Stimulated activated naive CD8-positive, alpha-beta T cell treated with anti-CD3 and anti-CD28 coated beads, Interleukin-15, amount 100 ng/mL, for 72 hours (primary cell): ENCODE measurements at places on chromosomes 3 and 15.
A peak's percentile ranks its signal among the peaks of the same experiment; 100 is the strongest.

DNA sequence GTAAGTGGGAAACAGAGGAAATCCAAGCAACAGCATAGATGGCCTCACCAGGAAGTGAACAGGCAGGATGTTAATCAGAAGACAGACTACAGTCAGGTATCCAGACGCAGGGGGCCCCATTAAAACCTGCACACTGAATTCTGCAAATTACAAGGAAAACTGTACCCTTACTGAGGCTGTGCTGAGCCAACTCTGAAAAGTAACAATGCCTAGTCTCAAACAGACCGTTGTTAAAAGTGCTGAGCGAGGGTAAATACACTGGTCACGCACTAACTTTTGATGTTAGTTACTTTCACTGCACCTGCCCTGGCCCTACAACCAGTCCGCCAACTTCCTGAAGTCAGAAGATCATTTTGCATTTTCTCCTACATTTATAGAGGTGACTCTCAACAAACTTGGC is 1.0 kb downstream of the TAMM41 start:
- DNase-seq = no peak

DNA sequence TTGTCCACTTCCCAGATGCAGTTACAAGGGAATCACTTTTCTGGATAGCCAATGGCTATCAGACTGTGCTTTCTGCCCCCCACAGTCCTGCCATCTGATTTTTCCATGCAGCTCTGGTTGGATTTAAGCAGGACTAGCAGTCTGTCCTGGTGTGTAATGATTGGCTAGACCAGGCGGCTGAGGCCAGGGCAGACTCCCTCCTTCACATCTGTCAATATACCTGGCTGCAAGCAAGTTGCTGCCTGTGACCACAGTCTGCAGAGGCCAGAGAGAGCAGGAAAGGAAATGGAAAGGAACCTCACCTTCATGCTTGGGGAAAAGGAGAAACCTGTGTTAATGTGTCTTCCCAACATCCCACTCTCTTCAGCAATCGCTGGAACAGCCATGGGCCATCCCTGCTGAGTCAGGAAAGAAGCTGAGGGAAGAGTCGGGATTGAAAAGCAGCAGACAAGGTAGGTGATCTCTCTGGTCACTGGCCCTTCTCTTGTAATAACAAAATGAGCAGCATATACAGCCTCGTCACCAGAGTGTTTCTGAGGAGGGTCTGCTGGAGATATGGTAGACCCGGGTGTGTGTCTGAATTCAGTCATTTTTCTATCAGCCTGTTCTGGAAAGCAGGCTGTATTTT is 126.7 kb upstream of the PHLDB2 start:
- no peak for DNase-seq

GRCh38 chr15:91383532-91383931 is 283.5 kb downstream of the SV2B start:
- no peak for DNase-seq

DNA sequence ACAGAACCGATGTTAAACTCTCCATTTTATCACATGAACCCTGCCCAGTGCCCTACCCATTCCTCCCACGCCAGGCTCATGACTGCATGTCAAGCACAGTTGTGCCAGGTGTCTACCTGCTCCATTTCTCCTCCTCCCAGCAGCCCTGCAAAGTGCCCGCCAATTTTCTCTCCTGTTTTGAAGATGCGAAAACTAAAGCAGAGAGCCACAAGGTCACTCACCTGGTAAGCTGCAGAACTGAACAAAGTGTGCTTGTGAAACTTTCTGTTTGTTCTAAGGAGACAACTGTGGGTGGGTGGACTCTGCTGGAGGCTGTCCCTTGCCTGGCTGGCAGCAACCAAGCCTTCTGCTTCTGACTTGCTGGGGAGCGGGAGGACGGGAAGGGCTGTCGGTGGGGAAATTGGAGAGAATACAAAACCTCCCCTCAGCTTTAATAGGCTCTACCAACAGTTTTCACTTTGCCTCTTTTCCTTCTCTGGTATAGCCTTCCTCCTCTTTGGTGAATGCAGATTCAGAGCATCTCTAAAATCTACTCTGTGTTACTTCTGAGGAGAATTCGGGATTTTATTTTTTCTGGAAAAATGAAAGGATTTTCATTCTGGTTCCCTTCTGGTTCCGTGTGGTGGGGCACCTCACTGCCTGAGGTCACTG is 23.0 kb downstream of the LIMD1 start:
- no peak for DNase-seq

DNA sequence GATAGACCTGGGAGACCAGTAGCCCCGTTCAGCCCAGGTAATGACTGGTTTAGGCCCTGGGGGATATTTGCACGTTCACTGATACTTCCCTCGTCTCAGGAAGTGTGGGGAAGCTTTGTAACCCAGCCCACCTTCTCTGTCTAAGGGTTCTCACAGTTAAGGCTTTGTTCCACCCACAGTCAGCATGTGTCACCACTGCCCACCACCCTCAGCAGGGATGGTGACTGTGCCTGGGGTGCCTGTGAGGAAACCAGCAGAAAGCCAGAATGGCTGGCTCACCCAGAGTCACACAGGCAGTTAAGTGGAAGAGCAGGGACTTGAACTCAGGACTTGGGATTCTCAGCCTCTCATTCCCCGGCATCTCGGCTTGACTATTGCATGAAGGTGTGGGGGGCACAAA is 5.2 kb downstream of the KBTBD13 start:
- no peak for DNase-seq

DNA sequence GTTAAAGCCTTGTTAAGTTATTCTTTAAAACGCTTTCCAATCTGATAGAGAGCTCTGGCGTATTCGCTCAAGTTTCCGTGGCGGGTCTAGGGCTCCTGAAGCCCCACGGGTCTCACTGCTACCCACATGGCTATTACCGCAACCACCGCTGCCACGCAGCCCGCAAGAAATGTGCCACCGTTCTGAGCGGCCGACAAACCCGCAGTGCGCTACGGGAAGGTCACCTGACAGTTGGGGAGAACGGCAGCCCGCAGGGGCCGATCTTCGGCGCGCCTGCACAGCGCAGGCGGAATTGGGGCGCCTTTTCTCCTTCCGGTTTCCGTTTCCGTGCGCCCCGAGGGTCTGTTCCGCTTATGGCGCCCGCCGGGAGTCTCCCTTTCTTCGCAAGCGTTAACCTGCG is 76.6 kb upstream of the SNRPN start:
- peak; percentile 33 for DNase-seq

- no peak for DNase-seq
Measured at GRCh38 chr3:116301422-116301821, 143.9 kb downstream of the LSAMP start.

GRCh38 chr15:71752604-71753289 is 57.6 kb upstream of the NR2E3 start:
- no peak for DNase-seq

DNA sequence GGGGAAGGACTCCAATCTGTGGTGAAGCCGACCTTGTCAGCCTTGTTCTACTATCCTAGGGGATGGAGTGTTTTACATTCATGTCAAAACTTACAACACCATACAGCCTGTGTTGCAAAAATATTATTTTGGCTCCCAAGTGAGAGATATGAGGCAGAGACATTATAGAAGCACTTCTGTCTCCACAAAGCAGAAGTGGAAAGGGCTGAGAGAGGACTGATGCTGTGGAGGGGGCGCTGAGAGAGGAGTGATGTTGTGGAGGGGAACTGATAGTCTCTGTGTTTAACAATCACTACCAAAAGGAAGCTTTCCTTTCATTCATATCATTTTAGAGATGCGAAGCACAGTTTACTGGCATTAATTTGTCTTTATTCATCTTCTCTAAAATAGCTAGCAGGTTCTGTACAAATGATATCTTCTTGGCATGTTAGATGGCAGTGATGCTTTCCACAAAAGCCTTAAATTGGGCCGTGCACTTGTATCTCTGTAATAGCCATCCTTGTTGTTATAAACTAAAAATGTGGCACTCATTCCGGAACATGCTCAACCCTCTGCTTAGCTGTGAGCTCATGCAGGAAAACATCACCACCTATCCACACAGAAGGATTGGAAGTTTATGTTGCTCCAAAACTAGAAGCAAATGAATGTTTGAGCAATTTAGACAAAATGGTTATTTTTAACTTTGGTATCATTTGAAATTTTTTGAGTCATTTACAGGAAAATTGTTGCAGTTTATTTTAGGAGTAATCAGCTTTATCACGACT is 134.6 kb upstream of the TP63 start:
- no peak for DNase-seq
